ENCODE measurements at places on chromosomes 11 and 22.

GRCh38 chr11:132779497-132779896, 752.8 kb downstream of the OPCML start:
- H3K4me1 ChIP-seq = no peaks in the 10 kb centered on the region
- no peak for DNase-seq
- no peaks in the 10 kb centered on the region for H3K36me3 ChIP-seq
- H3K27me3 ChIP-seq = no peaks in the 10 kb centered on the region
- no peak overlapping the region for H3K4me3 ChIP-seq

DNA sequence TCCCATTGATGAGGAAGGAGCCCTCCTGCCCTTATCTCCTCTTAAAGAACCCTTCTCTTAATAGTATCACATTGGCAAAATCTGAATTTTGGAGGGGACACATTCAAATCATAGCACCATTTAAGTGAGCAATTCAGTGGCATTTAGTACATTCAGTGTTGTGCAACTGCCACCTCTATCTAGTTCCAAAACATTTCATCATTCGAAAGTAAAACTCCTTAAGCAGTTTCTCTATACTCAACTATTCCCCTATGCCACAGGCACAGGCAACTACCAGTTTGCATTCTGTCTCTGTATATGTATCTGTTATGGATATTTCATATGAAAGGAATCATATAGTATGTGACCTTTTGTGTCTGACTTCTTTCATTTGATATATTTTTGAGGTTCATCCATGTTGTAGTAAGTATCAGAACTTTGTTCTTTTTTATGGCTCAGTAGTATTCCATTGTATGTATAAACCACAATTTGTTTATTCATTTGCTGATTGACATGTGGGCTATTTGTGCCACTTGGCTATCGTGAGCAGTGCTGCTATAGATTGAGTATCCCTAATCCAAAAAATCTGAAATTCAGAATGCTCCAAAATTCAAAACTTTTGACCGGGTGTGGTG, 22.9 kb downstream of the FAR1 start:
- no peaks in the 10 kb centered on the region for H3K36me3 ChIP-seq
- no peak overlapping the region for H3K27ac ChIP-seq
- H3K4me3 ChIP-seq = no peak overlapping the region
- DNase-seq = no peak
- H3K4me1 ChIP-seq = no peaks in the 10 kb centered on the region

DNA sequence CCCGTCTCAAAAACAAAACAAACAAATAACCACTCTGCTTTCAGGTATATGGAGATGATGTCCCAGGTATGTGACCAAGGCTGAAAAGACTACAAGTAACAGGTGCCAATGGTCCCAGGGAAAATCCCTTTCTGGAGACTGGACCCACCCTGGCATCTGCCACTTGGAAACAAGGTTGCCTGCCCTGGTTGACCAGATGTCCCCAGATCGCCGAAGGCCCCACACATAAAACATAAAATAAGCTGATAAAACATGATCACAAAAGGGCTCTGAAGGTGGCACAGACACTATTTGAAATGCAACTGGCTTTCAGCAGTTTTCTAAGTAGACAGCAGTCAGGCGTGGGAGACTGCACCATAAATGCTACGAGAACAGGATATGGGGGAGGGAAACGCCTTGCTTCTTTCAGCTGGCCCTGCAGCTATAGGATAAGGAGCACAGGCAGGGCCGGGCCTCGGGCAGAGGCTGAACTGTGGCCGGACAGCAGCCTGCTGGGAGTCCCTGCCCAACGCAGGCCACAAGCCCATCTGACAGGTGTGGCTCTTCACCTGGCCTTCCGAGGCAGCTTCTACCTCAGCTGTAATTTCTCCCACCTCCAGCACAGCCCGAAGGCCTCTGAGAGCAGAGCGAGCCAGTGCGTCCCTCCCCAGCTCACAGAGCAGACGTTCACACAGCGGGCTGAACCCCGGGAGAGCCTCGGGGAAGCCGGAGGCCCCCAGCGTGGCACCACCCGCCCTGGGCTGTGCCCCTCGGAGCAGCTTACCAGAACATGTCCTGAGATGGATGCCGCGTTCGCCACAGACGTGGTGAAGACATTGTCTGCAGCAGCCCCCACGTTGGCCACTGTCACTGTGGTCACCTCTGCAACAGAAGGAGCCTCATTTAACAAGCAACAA, 4.0 kb downstream of the DEAF1 start:
- no peak overlapping the region for H3K27ac ChIP-seq
- no peaks in the 10 kb centered on the region for H3K27me3 ChIP-seq
- no peak for DNase-seq
- H3K4me3 ChIP-seq = no peak overlapping the region
- H3K36me3 ChIP-seq = peaks cover 58% of the 10 kb centered on the region

- H3K4me1 ChIP-seq = peaks cover 8% of the 10 kb centered on the region
- DNase-seq = no peak
- peaks cover 6% of the 10 kb centered on the region for H3K36me3 ChIP-seq
- H3K27me3 ChIP-seq = no peaks in the 10 kb centered on the region
Observed at GRCh38 chr11:74493791-74494630, 487 bp upstream of the LIPT2 start.

DNA sequence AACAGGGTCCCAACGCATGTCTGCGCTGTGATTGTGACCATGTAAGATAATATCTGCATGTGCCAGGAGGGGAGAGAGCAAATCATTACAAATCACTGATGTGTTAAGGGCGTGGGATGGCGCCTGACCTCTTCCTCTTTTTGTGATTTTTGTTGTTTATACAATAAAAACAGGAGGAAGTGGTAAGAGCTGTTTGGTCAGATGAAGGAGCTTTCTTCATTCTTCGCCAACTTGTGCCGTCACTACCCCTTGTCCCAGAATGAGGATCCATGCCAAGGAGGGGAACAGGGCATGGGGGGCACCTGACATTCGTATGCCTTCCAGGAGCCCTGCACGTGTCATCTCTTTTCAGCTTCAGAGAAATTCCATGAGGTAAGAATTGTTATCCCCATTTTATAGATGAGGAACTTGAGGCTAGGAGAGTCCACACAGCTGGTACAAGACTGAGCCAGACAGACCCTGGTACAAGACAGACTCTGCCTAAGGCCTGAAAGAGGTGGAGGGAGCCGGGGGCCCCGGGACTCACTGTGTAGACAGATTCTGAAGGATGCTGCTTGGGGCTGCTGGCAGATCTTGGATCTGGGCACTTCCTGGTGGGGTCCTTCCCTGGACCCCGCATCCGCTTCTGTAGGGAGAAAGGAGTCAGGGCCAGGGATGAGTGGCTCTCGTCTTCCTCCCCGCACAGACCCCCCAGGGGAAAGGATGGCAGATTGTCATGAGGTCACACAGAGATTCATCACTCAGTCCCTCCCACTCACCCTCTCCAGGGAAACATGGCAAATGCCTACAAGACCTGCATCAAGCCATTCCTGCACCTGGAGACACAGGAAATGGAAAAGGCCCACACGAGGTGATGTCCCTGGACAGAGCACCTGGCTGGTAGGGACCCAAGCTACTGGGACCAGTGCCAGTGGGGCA, 34.6 kb downstream of the NFAM1 start:
- H3K36me3 ChIP-seq = no peaks in the 10 kb centered on the region
- H3K4me3 ChIP-seq = no peak overlapping the region
- peaks cover 10% of the 10 kb centered on the region for H3K4me1 ChIP-seq
- no peak overlapping the region for H3K27ac ChIP-seq
- no peak for DNase-seq
- no peaks in the 10 kb centered on the region for H3K27me3 ChIP-seq

- no peaks in the 10 kb centered on the region for H3K36me3 ChIP-seq
- H3K27me3 ChIP-seq = no peaks in the 10 kb centered on the region
- H3K4me1 ChIP-seq = no peaks in the 10 kb centered on the region
Observed at GRCh38 chr22:41758231-41758630, 42.2 kb upstream of the CCDC134 start.

DNA sequence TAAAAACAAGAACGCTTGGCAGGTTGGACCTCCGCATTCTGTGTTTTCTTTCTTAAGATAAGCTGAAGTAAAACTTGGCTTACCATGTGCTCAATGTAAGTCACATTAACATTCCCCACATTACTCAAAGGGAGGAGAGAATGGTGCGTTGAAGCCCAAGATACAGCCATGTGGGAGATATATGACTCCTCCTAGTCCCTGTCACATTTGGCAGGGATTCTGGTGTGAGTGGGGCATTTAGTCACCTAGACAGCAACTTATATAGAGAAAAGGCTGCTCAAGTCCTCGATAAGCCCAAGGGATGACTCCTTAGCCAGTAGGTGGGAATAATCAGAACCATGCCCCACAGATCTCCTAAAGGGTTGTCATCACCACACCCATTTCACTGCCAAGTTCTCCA, 4.6 kb downstream of the PRSS23 start:
- no peaks in the 10 kb centered on the region for H3K27me3 ChIP-seq
- H3K36me3 ChIP-seq = no peaks in the 10 kb centered on the region
- no peak overlapping the region for H3K4me3 ChIP-seq
- H3K4me1 ChIP-seq = peaks cover 2% of the 10 kb centered on the region
- DNase-seq = no peak
- no peak overlapping the region for H3K27ac ChIP-seq

DNA sequence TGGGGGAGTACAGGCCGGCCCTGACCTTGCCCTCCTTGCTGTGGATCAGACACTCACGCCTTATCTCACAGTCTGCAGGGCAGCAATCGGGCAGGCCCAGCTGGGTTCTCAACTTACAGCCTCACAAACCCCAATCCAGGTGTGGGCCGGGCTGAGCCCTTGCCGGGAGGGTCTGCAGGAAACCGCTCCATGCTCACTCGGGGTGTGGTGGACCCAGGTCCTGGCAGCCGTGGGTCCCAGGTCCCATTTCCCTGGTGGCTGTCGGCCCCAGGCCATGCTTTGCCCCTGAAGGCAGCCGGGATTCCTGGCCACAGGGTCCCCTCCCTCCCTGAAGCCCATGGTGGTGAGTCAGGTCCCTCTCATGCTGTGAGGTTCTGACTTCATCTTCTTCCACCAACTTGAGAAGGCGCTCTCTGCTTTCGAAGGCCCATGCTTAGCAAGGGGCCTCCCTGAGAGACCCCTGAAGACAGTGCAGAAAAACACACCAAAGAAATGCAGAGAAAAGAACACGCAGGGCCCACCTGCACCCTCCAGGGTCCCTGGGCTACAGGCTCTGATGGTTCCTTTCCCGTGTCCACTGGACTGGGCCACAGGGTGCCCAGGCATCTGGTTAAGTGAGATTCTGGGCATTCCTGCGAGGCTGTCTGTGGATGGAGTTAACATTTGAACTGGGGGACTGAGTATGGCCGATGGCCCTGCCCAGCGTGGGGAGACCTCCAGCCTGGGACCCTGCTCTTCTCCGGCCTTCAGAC, 588.2 kb downstream of the BRD1 start:
- H3K27ac ChIP-seq = no peak overlapping the region
- DNase-seq = no peak
- H3K4me1 ChIP-seq = no peaks in the 10 kb centered on the region

- H3K4me3 ChIP-seq = no peak overlapping the region
- H3K27me3 ChIP-seq = no peaks in the 10 kb centered on the region
- no peak for DNase-seq
- H3K36me3 ChIP-seq = no peaks in the 10 kb centered on the region
- no peak overlapping the region for H3K27ac ChIP-seq
Observed at GRCh38 chr11:28966951-28967350, 858.8 kb downstream of the METTL15 start.

GRCh38 chr22:40326905-40327735, 19.2 kb upstream of the ADSL start:
- H3K27me3 ChIP-seq = no peaks in the 10 kb centered on the region
- H3K4me3 ChIP-seq = no peak overlapping the region
- no peaks in the 10 kb centered on the region for H3K4me1 ChIP-seq
- no peak for DNase-seq
- no peak overlapping the region for H3K27ac ChIP-seq

GRCh38 chr11:77596626-77597025, 6.9 kb downstream of the AQP11 start:
- H3K27me3 ChIP-seq = no peaks in the 10 kb centered on the region
- H3K36me3 ChIP-seq = no peaks in the 10 kb centered on the region
- no peaks in the 10 kb centered on the region for H3K4me1 ChIP-seq
- DNase-seq = no peak
- H3K4me3 ChIP-seq = no peak overlapping the region

DNA sequence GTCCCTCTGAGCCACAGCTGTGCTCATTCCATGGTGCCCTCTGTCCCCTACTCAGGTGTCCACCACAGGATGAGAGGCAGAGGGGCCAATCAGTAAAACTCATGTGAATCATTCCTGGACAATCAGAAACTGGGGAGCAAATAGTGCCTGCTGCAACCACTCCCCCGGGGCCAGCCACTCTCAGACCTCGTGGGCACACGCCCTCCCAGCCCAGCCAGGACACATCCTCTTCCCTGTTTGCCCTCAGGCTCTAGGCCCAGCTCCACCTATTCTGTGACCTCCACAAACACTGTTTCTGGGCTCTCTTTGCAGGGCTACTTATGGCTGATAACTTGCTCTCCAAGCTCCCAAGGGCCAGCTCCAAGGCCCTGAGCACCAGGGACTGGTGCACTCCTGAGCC, 14.0 kb upstream of the KCTD14 start:
- peak; percentile 58 for DNase-seq
- no peak overlapping the region for H3K4me3 ChIP-seq
- no peaks in the 10 kb centered on the region for H3K36me3 ChIP-seq

- no peaks in the 10 kb centered on the region for H3K36me3 ChIP-seq
- H3K4me3 ChIP-seq = no peak overlapping the region
- peaks cover 4% of the 10 kb centered on the region for H3K4me1 ChIP-seq
Observed at GRCh38 chr22:27223317-27224177, 566.2 kb downstream of the MIAT start.

GRCh38 chr11:108788565-108789199, 123.8 kb downstream of the DDX10 start:
- no peaks in the 10 kb centered on the region for H3K27me3 ChIP-seq
- no peak for DNase-seq
- no peak overlapping the region for H3K27ac ChIP-seq

DNA sequence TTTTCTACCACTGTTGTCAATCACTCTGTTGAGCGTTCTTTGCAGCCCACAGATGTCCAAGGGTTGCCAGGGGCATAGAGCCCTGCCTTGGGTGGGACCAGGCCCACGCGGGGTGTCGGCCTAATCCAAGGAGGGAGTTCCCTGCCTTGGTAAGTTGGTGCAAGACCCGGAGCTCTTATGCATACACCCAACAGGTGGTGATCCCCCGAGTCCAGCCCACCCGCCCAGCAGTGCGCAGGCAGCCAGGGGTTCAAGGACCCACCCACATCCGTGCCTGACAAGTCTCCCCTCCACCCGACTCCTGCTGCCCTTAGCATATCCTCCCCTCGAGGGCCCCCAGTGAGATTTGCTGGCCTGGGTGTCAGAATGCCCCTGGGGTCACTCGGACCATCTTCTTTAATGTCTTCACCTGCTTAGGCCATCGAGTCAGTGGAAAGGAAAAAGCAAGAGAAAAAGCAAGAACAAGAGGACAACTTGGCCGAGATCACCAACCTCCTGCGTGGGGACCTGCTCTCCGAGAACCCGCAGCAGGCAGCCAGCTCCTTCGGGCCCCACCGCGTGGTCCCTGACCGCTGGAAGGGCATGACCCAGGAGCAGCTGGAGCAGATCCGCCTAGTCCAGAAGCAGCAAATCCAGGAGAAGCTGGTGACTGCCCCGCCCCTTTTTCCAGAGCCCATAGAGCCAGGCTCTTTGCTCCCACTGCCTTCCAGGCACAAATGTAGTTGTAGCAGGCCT, 12.2 kb downstream of the RIBC2 start:
- no peaks in the 10 kb centered on the region for H3K27me3 ChIP-seq
- no peak for DNase-seq
- no peaks in the 10 kb centered on the region for H3K36me3 ChIP-seq
- no peak overlapping the region for H3K27ac ChIP-seq
- no peaks in the 10 kb centered on the region for H3K4me1 ChIP-seq
